ENCODE measurements at places on chromosomes 5 and 9.

DNA sequence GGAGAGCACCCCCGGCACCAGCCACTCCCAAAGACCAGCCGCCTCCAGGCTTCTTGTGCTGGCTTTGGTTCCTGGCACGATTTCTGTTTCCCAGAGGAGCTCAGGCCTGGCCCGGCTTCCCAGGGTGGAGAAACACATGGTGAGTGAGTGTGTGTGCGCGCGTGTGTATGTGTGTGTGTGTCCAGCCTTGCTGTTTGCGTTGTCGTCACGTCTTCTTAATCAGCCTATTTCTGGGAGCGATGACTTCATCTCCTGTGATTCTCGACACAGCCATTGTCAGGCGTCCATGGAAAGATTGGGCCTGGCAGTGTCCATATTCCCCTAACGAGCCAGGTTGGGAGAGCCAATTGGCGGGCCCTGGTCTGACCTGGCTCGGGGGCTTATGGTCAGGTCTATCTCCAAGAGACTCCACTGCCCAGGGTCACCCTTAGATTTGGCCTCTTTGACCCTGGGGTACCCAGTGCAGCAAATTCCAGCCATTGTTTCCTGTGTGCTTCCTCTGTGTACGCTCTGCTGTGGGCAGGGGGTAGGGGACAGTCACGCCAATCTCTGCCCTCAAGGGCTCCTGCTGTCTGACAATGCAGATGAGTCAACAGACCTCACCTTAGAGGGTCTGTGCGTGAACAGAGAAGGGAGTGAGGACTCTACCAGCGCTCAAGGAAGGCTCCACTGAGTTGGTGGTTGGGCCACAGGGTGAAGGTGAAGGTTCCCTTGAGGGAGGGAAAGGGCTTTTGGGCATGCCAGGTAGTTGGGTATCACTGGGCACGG is 73.8 kb downstream of the DAB2IP start:
- peak; percentile 99 for DNase-seq

GRCh38 chr9:18516965-18517364 is 43.0 kb downstream of the ADAMTSL1 start:
- DNase-seq, result no peak

DNA sequence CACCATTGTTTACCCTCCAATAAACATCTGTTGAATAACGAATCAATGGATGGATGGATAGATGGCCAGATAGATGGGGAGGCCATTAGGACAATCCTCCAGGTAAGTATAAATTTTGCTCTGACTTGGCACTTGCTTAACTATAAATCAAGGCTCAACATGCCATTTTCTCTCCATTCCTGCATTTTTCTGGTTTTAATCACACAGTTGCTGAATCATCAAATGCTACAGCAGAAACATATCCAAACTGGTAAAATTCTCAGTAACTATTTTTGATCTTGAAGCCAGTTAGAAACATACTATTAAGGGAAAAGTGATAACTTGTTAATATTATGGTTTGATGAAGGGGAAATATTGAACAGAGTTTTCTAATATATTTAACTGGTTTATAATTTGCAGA is 71.5 kb upstream of the MTAP start:
- DNase-seq, result no peak

- DNase-seq, result no peak
Measured at GRCh38 chr5:146334074-146334533, 4.5 kb upstream of the POU4F3 start.

DNA sequence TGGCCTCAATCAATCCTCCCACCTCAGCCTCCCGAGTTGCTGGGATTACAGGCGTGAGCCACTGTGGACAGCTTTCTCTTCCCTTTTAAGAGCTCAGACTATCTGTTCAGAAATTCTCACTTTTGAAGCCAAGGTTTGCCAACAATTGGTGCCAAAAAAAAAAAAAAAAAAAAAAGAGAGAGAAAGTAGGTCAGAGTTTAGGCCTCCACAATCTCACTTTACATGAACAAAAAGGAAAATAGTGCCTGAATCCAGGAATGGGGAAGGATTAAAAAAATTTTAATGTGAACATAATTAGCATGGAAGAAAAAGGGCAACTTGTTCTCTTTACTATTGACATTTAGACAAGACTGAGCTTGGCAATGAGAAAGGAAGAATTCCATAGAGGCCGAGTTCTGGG is 94.1 kb downstream of the NSG2 start:
- no peak for DNase-seq

- no peak for DNase-seq
Measured at GRCh38 chr9:134054891-134055811, 12.7 kb downstream of the BRD3 start.

GRCh38 chr9:103949096-103949495 is 145.0 kb upstream of the SMC2 start:
- DNase-seq, result no peak

- DNase-seq, result no peak
Measured at GRCh38 chr9:114051281-114051680, 26.8 kb downstream of the AMBP start.

DNA sequence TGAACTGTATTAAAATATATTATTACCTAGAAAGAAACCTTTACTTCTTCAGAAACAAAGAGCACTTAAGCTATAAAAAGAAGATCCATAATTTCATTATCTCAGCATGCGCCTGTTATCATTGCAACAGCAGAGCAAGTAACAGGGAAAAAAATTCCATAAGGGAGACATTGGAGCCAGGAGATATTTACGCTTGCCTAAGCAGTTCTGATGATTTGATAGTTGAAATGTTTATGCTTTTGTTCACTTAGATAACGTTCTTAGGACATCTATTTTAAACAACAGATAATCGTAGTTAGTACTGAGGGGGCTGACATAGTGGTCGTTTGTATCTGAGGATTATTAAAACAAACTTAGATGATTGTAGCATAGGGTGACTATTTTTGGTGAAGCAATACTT is 252.5 kb downstream of the NNT start:
- no peak for DNase-seq

DNA sequence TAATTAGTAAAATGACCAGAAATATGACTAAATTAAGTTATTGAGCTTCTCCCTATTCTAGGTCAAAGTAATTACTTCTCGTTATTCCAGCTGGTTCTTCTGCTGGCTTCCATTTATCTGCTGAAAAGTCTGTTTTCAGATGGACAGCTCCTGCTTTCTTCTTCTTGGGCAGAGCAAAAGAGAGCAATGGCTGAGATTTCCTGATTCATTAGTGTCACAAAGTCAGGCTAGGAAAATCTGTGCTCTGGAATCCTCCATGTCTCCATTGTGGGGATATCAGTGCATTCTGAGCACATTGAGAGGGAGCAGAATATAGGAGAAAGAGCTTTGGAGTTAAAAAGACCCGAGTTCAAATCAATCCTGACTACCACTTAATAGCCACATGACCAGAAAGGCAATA is 33.7 kb upstream of the NRG2 start:
- no peak for DNase-seq

DNA sequence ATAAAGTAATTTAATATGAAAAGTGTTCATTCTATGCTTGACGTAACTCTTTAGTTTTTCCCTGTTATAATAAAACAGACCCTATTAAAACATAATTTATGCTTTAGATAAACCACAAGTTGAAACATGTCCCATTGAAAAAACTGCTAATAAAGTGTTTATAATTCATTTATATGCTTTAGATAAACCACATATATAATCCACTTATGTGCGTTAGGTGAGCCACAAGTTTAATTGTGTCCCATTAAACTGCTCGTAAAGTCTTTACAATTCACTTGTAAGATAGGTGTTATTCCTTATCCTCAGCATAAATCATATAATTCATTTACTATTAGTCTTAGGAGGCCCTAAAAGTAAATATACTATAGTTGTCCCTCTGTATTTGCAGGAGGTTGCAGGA is 3.6 kb downstream of the NIPSNAP3B start:
- no peak for DNase-seq

GRCh38 chr5:55578771-55579170 is 44.0 kb upstream of the PLPP1 start:
- DNase-seq, result no peak

DNA sequence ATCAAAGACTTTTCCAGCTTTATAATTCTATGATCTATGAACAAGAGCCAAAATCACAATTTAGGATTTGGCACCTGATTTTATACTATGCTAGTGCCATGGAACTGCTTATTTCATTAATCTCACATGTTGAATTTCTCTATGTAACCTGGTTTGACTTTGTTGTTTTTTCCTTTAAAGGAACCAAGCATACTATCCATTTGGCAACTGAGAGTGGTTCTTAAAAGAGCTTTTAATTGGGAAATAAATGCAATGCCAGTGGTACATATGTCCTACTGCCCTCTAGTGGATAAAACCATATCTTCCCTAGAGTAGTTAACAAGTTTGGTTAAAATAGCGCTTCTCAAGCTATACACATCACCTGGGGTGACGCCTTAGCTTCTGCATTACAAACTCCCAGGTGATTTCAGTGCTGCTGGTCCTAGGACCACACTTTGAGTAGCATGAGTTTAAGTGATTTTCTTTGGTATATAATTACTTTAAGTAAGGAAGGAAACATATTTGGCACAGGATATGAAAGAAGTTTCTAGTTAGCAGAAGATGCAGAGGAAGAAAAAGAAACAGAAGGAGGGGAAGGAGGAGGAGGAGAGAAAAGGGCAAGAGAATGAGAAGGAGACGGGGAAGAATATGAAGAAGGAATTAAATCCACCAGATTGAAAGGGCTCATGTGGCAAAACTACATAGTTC is 56.8 kb downstream of the FGF10 start:
- peak; percentile 51 for DNase-seq

GRCh38 chr9:35847792-35848572 is 19.0 kb downstream of the TMEM8B start:
- DNase-seq, result peak; percentile 94

DNA sequence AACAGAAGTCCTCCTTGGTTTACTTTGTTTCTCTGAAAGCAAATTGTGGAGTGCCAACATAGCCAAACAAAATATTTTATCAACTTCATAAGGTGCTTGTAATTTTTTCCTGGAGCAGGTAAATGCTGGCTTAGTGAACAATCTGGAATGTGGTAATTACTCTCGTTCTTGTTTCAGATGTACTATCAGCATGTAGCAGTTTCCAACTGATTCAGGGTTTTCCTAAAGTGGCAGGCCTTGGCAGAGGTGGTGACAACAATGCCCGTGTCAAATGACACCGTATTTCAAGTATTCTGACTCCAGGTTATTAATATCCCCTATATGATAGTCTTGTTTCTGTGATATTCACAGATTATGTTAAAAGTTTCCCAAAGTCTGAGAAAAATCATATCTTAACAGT is 1.2 kb downstream of the C9orf72 start:
- no peak for DNase-seq

Data from foreskin fibroblast (primary cell).